Stimulated activated CD8-positive, alpha-beta memory T cell treated with anti-CD3 and anti-CD28 coated beads, Interleukin-7, amount 100 ng/mL, for 1 hour (primary cell): ENCODE measurements at places on chromosomes 5 and 9.

DNA sequence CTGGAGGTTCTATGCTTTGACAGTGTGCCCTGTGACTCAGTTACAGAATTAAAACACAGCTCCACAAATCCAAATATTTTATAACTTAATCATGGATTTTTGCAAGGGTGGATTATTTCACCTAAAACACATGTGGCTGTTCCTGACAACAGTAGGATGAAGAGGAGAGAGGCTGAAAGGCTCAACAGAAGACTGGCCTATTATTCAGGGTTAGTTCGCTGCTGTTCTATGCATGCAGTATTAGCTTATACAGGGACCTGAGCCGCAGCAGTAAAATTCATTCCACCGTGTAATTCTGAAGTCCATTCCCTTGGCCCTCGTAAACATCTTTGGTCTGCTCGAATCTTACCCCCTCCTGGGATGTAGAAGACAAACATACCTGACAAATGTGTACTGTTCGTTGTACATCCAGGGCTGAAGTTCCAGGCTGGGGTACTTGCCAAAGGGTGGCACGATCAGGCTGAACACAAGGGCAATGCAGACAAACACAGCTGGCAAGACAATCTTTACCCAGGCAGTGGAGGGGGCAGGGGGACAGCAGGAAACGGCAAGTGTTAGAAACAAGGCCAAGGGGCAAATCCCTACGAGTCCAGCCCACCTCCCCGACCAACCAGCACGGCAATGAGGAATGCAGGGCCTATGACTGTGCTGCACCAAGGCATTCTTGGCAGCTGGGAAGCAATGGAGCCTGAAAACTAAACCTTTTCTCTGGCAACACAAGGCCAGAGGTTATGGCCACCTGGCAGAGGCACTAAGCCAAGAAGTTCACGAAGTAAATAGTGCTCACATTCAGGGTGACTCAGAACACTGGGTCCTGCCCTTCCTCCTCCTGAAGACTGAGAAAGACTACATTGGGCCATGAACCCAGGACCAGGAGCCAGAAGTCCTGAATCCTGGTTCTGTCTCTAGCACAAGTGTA lies 46.8 kb downstream of the NIPSNAP3B start:
- no peak for DNase-seq

- no peak for DNase-seq
Measured at GRCh38 chr5:38423276-38424147, 132.9 kb downstream of the LIFR start.

DNA sequence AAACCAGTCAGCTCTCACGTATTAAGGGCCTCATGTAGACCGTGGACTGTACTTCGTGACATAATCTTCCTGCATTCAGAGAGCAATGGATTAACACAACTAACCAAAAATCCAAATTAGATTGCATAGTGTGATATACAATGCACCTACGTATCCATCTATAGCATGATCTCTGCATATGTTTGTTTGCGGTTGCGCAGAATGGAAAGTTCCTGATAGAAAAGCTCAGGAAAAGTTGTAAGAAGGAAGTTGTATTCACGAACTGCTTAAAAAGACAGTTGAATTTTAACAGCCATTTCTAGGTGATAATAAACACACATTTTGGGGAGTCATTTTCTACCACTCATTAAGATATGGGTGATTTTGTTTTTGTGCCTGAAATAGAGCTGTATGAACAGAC lies 869.0 kb downstream of the TLE4 start:
- DNase-seq: no peak

GRCh38 chr5:177310757-177311391 lies 824 bp downstream of the MXD3 start:
- DNase-seq: no peak

DNA sequence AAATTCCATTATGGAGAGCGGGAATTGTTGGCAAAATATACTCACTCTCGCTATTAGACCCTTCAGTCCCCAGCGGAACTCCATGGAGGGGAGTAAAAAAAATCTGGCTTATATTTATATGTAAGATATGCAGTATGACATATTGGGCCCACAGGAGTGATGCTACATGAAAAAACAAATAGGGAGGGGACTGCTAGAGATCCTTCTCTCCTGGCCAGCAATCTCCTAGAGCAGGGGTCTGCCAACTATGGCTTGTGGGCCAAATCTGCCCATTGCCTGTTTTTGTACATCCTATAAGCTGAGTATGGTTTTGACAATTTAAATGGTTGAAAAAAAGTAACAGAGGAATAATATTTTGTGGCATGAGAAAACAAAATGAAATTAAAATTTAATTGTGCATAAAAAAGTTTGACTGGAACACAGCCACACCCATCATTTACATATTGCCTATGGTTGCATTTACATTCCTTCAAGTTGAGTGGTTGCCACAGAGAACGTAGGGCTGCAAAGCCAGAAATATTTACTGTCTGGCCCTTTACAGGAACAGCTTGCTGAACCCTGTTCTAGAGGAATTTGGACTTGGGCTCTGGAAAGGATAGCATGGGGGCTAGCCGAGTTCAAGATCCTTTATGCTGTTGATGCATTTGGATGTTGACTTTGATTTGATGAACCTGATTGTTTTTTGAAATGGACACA lies 197.3 kb upstream of the CLINT1 start:
- DNase-seq: no peak

- DNase-seq: no peak
Measured at GRCh38 chr9:8760000-8760767, 960.6 kb upstream of the DMAC1 start.

GRCh38 chr5:74667396-74667795 lies 17.6 kb upstream of the HEXB start:
- no peak for DNase-seq

- no peak for DNase-seq
Measured at GRCh38 chr5:2905741-2906140, 154.3 kb upstream of the IRX2 start.

GRCh38 chr9:13485068-13485596 lies 205.6 kb upstream of the MPDZ start:
- no peak for DNase-seq

DNA sequence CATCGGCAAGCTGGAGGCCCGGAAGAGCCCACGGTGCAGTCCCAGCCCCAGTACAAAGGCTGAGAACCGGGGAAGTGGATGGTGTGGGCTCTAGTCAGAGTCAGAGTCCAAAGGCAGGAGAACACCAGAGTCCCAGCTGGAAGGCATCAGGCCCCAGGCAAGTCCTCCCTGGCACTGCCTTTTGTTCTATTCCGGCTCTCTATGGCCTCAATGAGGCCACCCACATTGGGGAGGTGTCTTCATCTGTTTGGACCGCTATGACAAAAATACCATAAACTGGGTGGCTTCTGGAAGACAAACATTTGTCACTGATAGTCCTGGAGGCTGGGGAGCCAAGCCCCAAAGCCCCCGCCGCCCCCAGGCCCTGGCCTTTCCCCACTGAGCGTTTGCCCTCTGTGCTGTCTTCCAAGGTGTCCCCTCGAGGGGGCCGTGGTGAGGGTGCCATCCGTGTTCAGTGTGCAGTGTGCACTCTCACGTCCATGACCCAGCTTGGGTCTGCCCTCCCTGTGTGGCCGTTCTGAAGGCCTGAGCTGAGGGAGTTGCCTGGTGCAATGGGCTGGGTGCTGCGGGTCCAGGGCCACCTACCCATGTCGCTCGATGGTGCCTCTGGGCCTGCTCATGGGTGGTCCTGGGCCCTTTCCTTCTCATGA lies 99.1 kb upstream of the PPP1R26 start:
- DNase-seq: no peak

GRCh38 chr9:137114613-137115393 lies at the start of gene DPP7:
Gene DPP7 (minus strand): TSS chr9:137114733. CDS start chr9:137114713, 20 bp downstream.
- peak; percentile 55 for DNase-seq

DNA sequence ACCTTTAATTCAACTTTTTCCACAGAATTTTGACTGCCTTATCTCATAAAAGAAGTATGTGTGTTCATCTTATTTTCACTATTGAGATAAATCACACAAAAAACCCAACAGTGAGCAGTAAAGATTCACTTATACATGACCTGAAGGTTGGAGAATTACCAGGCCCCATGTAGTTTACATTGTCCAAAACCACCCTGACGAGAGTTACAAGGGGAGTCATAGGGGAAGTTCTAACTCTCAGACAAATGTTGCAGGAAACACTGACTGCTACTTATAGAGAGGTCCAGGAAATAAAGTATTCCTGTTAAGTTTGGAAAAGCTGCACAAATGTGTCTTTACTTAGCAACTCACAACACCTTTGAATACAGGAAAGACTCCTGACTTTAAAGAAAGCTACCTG lies 14.1 kb downstream of the SPATA9 start:
- no peak for DNase-seq

DNA sequence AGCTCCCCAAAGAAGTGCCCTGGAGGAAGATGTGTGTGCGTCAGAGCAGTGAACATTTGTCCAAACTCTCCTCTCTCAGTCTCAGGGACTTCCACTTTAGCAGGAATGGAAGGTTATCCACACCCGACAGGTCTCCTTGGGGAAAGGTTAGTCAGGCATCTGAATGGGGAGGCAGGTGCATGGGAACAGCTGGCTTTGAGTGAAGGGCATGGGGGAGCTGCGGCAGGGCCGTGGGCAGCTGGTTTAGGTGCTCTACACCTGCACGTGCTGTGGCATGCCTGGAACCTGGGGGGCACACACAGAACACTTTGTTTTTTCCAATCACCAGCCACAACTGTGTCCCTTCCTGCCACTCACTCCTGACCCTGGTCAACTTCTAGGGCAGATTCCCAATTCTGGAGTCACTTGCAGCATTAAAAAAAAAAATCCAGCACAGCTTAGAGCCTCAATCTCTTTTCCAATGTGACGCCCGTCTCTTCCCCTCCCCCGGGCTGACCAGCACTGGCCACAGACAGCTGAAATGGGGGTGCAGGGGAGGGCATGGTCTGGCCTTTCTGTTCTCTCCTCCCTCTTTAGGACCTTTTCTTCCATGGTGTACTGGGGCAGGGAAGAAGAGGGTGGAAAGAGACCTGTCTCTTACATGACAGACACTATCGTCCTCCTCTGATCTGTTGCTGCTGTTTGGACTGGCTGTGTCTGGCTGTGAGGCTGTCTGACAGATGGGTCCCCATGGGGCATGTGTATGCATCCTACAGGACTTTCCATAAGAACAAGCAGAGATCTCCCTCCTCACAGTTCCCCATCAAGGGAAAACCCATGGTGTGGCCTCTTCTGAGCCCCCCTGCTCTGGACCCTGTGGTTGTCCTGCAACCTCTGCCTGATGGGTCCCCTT lies 9.5 kb upstream of the IL3 start:
- DNase-seq: no peak

GRCh38 chr5:34621277-34622097 lies 34.6 kb upstream of the RAI14 start:
- DNase-seq: no peak

GRCh38 chr9:124897570-124898460 lies 35.9 kb downstream of the ARPC5L start:
- no peak for DNase-seq

DNA sequence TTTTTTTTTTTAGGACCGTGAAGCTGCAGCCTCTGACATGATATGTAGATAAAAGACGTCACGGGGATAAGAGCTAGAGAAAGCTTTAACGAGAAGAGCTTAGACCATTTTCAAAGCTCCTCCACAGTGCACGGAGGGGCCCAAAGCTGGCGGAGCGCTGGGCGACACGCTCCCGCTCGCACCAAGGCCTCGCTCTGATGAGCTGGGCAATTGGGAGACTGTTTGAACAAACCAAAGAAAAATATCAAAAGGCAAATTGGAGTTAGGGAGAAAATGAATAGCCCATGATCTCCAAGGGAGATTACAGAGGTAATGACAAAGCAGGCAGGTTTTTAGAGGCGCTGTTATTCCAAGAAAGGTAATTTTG lies 179.4 kb downstream of the SREK1 start:
- no peak for DNase-seq

- no peak for DNase-seq
Measured at GRCh38 chr5:97844797-97845196, 661.8 kb upstream of the RIOK2 start.

DNA sequence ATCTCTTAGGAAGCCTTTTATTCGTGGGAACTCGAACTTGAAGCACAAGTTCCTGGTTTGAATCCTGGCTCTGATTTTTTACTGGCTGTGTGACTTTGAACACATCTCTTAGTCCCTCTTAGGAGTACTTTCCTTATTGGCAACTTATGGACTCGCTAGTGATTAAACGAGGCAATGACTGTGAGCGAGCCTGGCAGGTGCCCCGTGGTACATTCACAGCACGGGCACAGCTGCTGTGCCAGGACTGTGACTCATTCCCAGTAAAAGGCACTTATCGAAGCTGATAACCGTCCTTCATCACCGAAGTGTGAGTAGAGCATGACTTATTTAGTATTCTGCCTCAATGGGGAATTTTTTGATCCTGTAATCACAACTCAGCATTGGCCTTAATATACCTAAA lies 22.7 kb downstream of the CFAP90 start:
- no peak for DNase-seq

DNA sequence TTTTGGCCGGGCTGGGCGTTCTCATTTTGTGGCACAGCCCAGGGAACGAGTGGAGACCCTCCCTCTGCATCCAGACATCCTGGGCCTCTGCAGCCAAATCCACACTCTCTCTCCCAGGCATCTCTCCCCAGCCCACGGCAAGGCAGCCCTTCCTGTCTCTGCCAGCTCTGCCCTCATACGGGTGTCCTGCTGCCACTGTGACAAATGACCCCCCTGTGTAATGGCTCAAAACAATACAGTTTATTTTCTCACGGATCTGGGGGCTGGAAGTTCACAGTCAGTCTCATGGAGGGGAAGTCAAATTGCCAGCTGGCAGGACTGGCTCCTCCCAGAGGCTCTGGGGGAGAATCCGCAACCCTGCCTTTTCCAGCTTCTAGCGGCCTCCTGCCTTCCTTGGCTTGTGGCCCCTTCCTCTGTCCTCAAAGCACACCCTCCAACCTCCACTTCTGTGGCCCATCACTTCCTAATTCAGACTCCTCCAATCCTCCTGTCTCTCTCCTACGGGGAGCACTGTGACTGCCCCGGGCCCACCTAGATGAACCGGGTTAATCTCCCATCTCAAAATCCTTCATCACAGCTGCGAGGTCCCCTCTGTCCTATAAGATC lies 70.2 kb upstream of the COL5A1 start:
- DNase-seq: no peak

GRCh38 chr9:83406921-83407320 lies 131.3 kb downstream of the FRMD3 start:
- no peak for DNase-seq

- no peak for DNase-seq
Measured at GRCh38 chr5:170630711-170631141, 126.9 kb downstream of the KCNIP1 start.

GRCh38 chr5:90014420-90014819 lies 395.1 kb downstream of the CETN3 start:
- DNase-seq: no peak

GRCh38 chr5:120502531-120502930 lies 38.4 kb downstream of the PRR16 start:
- DNase-seq: no peak

- DNase-seq: no peak
Measured at GRCh38 chr9:108117795-108118194, 628.2 kb upstream of the KLF4 start.
